ENCODE measurements at places on chromosomes 16 and 17. TPM values are rescaled to one million over a fixed set of nuclear protein-coding genes. Genes with fewer than 3 reads are reported as not detected.
A peak's percentile ranks its signal among the peaks of the same experiment; 100 is the strongest.

The STARD3 gene
- 34.6 TPM for total RNA-seq

GRCh38 chr16:1208239-1208830 is 16.7 kb downstream of the TPSG1 start:
- DNase-seq = no peak

The FAM171A2 gene
- total RNA-seq = 1.8 TPM

DNA sequence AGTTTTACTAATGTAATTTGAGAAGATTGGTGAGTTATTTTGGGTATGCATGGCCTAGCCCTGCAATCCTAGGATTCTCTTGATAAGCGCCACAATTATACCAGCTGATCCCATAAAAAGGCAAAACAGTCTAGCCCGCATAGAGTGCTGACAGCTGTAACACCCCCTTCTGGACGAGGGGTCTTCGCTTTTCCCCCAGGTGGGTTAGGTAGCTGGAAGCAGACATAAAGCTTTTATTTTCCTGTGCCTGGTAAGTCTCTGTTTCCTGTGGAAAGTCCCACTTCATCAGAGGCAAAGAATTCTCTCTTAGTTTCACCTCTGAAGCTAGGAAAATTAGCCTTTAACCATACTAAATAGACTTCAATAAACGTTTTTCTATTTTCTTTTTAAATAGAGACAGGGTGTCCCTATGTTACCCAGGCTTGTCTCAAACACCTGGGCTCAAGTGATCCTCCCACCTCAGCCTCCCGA is 108.3 kb downstream of the YPEL2 start:
- DNase-seq = no peak

DNA sequence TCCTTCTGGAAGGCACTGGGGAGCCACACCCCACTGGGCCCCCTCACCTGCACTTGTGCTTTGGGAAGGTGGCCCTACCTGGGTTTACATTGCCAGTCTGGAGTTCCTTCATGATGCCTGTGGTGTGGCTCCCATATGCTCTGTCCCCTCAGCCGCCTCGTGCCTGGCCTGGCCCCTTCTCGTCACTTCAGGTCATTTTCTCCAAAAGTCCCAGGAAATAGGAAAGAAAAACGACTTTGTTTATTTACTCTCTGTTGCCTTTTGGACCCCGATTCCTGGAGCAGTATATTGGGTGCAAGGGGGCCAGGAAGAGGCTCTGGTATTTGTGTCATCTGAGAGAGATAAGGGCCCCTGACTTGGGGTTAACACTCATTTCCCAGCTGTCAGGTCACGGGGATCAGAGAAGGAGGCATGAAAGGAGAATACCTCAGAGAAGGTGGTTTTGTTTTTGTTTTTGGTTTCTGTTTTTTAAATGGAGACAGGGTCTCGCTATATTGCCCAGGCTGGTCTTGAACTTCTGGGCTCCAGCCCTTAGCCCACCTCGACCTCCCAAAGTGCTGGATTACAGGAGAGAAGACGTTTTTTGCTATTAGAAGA is 4.7 kb downstream of the SOCS3 start:
- DNase-seq = peak; percentile 58

DNA sequence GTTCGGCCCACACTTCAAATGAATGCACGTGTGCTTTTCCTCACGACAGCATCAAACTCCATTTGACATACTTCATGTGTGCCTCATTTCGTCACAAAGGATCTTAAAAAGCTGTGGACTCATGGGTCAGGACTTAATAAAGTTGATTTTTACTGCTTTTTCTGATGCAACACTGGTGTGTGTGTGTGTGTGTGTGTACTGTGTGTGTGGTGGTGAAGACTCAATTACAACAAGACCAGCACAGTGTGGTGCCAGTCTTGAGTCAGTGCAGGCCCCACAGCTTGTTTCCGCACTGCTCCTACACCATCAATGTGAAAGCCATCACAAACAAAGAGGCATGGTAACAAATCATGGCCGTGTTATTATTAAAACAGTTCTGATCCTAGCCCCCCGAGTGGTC is 17.7 kb downstream of the CDIP1 start:
- DNase-seq = no peak

GRCh38 chr17:51507444-51507843 is 247.1 kb downstream of the UTP18 start:
- no peak for DNase-seq

The KRTAP2-1 gene
- not detected for total RNA-seq

The MAP2K3 gene
- total RNA-seq = 39.8 TPM

The SNN gene
- 8.4 TPM for total RNA-seq

The KCNG4 gene
- total RNA-seq = not detected

DNA sequence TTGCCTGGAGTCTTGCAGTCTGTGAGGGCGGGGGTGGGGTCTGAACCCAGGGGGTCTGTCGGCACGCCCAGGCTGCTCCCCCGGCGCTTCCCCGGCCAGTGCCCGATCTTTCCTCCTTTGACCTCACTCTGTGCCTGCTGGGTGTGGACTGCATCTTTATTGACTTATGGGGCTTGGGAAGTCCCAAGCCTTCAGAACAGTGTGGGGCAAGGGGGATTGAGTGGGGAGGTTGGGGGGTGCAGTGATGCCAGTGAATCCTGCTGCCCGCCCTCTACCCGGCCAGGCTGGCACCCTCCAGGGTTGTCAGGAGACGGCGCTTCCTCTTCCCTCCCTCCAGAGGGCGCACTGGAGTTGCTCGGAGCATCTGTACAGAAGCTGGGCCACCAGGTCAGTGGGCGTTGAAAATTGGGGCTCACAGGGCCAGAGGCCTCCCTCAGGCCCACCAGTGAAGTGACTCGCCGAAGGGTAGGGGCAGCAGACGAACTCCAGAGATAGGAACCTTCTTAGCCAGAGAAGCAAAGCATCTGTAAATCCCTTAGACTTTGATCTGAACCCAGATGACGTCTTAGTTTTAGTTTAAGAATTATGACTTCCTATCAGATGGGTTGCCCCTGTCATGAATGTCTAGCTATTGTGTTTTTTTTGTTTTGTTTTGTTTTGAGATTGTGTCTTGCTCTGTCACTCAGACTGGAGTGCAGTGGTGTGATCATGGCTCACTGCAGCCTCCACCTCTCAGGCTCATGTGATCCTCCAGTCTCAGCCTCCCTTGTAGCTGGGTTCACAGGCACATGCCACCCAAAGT is 184.8 kb upstream of the CIBAR2 start:
- peak; percentile 52 for DNase-seq

GRCh38 chr17:56064506-56064905 is 88.8 kb upstream of the ANKFN1 start:
- no peak for DNase-seq

The C17orf50 gene
- total RNA-seq = not detected

DNA sequence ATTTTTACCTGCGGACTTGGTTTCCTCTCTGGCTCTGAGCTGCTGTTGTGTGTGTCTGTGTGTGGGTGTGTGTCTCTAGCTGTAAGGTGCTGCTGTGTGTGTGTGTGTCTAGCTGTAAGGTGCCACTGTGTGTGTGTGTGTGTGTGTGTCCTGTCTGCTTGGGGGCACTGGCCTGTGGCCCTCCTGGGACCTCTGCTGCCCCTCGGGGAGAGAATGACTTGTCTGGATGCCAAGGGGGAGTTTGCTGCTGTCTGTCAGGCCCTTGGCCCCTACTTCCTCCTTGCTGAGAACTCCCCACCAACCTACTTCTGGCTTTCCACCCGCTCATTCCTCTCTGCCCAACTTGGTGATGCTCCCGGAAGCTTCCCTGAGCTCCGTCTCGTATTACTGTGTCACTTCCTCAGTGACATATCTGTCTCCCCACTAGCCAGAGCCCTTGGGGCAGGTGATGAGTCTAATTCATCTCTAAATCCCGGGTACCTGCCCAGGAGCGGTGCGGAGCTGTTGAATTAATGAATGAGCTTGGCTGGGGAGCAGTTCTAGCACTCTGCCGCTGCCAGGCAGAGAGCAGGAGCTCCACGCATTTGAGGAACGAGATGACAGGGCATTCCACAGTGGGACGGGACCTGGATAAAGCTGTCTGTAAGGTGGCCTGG is 3.5 kb upstream of the LASP1NB start:
- no peak for DNase-seq

DNA sequence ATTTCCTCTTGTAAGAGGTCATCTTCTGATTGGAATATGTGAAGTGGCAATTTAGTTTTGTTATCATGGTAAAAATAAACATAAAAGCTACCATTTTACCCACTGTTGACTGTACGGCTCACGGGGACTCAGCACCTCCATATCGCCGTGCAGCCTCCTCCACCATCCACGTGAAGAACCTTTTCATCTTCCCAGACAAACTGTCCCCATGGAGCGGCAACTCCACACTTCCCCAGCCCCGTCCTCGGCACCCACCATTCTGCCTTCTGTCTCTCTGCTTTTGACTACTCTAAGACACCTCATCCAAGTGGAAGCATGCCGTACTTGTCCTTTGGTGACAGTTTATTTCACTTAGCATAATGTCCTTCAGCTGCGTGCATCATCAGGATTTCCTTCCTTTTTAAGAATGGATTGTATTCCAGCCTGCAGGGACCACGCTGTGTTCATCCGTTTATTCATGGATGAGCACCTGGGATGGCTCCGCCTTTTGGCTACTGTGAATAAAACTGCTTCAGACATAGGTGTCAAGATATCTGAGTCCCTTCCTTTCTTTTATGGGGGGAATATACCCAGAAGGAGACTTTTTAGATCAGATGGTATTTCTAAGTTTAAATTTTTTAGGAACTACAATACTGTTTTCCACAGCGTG is 14.3 kb downstream of the FBXO31 start:
- DNase-seq = no peak

DNA sequence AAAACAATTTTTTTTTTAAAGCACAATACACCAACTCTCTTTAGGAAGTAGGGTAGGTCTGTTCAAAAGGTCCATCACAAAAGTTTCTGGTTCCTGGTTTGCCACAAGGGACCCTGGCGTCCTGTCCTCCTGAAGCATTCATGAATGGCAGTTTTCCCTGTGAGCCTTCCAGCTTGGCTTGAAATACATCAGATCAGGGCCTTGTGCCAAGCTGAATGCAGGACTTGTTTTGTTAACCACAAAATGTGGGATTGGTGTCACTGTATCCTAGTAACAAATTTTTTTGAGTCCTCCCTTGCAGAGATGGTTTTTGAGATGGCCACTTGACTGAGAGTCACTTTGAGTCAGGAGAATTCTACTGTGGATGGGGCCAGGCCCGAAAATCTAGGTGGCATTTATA is 3.9 kb downstream of the GNAO1 start:
- no peak for DNase-seq

The RAI1 gene
- total RNA-seq = 5.2 TPM

DNA sequence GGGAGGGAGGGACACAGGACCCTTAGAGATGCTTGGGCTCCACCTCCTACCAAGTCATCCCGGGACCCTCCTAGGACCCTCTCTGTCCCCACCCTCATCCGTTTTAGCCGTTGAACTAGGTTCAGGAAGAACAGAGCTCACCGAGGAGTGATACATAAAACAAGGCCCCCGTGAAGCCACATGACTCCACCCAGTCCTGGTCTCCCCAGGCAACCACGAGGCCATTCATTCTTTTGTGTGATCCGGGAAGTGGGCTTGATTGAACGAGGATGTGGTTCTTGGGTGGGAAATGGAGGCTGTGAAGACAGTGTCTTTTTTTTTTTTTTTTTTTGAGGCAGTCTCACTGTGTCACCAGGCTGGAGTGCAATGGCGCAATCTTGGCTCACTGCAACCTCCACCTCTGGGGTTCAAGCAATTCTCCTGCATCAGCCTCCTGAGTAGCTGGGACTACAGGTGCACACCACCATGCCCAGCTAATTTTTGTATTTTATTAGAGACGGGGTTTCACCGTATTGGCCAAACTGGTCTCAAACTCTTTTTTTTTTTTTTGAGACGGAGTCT is 14.8 kb downstream of the TRARG1 start:
- no peak for DNase-seq

The TAC4 gene
- total RNA-seq = not detected

The HCRT gene
- total RNA-seq = not detected

DNA sequence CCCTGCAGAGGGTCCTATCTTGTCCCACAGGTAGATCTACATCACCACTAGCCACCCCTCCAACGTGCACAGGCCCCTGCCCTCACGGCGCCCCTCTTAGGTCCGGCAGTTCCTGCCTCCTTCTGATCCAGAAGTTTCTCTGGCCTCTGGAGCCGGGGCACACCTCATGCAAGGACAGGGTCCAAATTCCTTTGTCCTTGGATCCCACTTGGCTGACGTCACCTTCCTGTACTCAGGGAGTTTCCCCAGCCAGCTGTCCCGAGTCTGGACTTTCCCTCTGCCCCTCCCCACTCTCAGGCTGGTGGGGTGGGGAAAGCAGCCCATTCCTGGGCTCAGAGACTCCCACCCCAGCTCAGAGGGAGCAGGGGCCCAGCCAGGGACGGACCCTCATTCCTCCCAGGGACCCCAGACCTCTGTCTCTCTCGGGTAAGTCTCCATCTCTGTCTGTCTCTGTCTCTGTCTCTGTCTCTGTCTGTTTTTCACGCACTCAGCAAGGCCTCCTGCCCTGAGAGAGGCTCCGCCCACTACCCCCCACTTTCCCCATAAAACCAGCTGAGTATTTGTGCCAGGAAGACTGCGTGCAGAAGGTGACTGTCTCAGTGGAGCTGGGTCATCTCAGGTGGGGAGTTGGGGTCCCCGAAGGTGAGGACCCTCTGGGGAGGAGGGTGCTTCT is at the start of gene IL32:
Gene IL32, plus strand, starts transcription at position 572 of the 673 bp plus-strand sequence. CDS start 172 bp downstream, outside the sequence.
- DNase-seq = peak; percentile 87

The CD300LB gene
- not detected for total RNA-seq

- no peak for DNase-seq
Measured at GRCh38 chr16:24132797-24133155, 123.4 kb upstream of the CACNG3 start.

The PLLP gene
- 60.6 TPM for total RNA-seq

DNA sequence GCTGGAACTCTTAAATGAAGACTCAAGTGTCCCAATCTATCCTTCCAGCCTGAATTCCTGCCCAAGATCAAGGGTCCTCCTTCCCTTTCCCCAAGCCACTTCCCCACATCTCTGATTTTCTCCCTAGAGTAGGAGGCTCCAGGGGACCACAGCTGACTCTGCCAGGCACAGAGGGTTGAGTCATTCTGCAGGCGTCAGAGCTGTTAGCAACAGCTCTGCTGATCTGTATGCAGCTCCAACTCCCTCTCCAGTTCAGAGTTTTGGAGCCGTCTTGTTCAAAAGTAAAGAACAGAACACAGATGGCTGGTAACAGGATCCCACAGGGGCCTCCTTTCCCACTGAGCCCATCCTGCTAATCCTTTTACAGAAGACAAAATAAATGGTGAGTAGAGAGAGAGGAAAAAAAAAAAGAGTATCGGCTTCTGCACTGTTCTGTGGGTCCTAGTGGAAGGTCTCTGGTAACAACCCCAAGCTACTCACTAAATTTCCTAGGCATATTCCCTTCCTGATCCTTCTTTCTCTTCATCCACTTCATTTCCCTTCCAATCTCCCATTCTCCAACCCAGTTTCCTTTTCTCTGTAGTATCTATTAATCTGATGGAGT is 13.4 kb upstream of the TAOK1 start:
- DNase-seq = no peak

The TPSD1 gene
- not detected for total RNA-seq

The PIRT gene
- not detected for total RNA-seq

DNA sequence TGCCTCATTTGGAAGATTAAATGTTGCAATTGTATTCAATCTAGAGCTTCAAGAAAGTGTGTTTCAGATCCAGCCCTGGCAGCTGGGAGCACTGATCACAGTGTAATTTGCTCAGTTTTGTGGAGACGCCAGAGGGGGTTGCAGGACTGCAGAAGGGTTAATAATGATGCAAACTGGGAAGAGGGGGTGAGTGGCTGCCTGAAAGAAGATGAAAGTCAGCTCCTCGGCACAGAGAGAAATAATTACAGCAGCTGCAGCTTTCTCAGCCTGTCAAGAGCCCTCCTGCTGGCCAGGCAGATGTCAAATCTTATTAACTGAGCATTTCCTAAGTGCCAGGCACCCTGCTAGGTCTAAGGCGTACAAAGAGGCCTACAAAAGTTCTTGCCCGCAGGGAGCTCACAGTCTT is 97.7 kb downstream of the ZNF18 start:
- DNase-seq = no peak

- peak; percentile 19 for DNase-seq
Measured at GRCh38 chr17:2688351-2689342, 22.9 kb downstream of the CLUH start.

All from HepG2 (cell line).